Heart right ventricle (tissue), 16 donors: ENCODE measurements at places on chromosomes 3 and 15.

- DNase-seq: no peak
Measured at GRCh38 chr15:99954361-99955180, 221.3 kb upstream of the LYSMD4 start.

GRCh38 chr15:72285927-72286516, 13.7 kb upstream of the PARP6 start:
- DNase-seq: no peak

DNA sequence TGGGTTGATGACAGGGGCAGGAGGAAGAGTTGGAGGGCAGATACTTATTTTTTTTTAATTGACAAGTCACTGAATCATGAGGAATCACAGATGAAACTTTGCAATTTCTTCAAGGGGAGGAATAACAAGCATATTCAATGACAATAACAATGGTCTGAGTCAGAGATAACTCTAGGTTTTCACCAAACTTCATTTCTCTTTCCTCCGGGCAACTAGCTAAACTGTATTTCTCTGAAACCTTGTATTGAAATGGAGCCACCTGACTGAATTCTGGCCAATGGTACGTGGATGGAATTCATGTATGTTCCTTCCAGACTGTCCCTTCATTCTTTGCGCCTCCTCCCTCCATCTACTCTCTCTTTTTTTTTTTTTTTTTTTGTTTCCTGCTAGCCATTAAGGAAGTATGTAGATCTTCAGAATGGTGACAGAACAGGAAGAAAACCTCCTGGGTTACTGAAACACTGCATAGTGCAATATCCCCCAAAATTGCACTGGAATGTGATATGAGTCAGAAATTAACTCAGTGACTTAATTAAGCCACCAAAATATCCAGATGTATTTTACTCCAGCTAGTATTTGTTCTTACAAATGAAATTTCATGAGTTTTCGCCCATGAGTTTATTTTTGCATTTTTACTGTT, 495.4 kb downstream of the OTOL1 start:
- no peak for DNase-seq

DNA sequence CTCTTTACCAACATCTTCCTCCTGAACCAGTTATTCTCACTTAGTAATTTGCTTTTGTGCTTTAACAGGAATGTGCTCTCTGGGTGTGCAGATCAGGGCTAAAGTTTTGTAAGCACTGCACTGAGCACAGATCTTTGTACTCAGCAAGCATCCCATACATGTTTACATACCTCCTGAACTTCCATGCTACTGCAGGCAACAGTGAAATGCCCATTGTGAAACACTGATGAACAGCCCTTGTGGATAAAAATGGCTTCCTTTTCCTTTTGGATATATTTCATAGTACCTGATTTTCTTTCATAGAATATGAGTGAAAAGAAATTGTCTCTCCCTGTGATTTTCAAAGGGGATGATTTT, 855.9 kb downstream of the MCTP2 start:
- no peak for DNase-seq

- DNase-seq: no peak
Measured at GRCh38 chr3:194377708-194378107, 8.2 kb upstream of the LRRC15 start.

DNA sequence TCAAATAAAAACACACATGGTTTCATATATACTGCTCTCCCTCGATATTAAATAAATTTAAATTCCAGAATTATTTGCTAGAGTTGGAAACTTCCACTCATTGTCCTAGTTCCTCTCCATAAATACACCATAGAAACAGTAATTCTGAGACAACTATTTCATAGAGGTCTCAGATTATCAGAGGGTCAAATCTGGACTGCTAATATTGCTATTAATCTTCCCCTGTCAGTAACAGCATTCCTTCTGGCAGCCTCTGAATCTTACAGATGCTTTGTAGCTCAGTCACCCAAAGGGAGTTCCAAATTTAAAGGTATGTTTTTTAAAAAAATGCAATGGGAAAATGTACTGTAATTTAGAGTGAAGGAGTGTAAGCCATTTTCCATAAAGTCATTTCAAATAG, 428.8 kb downstream of the PYDC2 start:
- no peak for DNase-seq

DNA sequence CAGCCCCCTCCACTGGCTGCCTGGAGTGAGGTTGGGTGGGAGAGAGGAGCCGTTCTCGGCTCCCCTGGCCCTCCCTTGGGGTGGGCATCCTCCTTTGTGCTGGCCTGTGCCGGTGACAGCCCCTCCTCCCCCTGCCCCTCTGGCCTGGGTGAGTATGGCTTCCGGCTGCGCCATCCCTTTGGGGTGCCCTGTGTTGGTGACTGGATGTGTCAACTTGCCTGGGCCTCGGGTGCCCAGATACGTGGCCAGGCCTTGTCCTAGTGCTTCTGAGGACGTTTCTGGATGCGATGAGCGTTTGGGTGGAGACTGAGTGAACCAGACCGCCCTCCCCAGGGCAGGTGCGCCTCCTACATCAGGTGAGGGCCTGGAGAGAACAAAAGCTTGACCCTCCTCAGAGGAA, 59.7 kb downstream of the PLXNA1 start:
- no peak for DNase-seq

- DNase-seq: no peak
Measured at GRCh38 chr3:36297195-36297594, 83.1 kb upstream of the STAC start.

DNA sequence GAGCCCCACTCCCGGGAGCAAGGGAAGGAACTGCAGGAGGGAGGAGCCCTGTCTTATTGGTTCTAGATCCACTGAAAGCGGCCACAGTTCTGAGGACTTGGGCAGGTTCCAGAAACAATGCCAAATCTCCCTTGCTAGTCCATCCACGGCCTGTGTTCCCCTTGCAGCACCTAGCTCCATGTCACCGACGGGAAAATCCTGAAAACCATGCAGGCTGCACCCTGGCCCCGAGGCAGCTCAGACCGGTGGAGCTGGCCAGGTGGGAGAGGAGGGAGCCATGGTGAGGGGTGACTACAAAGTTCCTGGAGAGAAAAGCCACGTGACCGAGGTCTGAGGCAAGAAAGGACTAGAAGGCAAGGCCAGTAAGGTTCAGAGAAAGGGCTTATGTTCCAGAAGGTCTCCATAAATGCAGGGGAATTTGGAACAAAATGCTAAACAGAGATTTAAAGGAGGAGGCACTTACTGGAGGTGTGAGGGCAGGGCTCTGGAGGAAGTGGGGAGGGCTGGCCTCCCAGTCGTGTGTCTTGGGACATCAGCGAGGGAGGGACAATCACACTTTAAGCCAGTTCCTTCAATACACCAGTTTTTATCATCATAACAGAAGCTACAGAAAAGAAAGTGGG, 5.4 kb downstream of the MGLL start:
- no peak for DNase-seq

DNA sequence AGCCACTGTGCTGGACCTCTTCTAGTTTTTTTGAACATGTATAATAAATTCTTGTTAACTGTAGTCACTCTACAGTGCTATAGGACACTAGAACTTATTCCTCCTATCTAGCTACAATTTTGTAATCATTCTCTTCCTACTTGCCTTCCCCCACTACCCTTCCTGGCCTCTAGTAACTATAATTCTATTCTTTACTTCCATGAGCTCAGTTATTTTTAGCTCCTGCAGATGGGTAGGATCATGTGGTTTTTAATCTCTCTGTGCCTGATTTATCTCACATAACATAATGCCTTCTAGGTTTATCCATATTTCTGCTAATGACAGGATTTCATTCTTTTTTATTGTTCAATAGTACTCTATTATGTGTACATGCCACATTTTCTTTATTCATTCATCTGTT, 113.2 kb upstream of the FGF7 start:
- DNase-seq: no peak

DNA sequence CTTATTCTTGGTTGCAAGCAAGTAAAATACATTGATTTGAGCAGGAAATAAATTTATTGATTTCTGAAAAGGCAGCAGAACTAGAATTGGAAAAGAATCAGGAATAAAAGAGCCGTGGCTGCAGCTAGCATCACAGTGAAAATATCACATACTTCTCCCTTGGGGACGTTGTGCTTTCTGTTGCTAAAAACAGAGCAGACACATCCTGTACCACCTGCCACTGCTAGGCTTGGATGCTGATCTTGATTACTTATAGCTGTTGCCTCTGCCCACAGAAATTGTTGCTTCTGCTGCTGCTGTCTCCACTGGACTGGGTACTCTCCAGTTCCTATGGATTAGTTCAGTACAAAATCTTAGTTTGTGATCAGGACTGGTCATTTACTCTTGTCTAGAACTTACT, 283.8 kb downstream of the C3orf38 start:
- peak; percentile 6 for DNase-seq

DNA sequence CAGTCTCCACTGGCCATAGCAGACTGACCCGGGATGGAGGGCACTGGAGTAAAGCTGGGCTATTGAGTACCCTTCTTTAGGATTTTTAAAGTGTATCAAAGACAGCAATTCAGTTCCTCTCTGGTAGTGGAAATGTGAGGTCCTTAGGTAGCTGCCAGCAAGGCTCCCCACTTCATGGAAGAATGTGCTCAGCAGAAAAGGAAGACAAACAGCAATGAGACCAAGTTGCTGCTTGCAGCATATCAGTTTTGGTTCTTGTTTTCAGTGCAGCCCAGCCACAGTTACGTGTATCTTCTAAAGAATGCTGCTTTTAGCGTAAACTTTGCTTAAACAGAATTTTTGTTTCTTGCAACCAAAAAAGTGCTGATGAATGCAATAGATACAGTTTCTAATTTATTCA, 374.0 kb upstream of the CBLB start:
- no peak for DNase-seq

DNA sequence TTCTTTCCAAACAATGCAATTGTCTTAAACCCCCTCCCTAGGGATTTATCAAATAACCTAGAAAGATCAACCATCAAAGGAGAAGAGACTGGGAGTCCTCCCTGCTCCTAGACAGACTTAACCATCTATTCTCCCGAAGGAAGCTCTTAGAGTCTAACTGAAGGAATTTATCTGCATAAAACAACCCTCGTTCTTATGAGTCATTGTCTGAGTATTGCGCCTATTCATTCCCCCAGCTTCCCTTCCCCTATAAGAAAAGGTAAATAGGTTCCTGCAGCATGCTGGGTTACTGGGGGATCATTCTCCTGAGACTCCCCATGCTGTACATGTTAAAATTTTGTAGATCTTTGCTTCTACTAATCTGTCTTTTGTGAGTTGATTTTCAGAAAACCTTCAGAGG, 412.7 kb downstream of the OCA2 start:
- no peak for DNase-seq

- DNase-seq: peak; percentile 57
Measured at GRCh38 chr15:29103824-29104565, 165.6 kb downstream of the NSMCE3 start.

DNA sequence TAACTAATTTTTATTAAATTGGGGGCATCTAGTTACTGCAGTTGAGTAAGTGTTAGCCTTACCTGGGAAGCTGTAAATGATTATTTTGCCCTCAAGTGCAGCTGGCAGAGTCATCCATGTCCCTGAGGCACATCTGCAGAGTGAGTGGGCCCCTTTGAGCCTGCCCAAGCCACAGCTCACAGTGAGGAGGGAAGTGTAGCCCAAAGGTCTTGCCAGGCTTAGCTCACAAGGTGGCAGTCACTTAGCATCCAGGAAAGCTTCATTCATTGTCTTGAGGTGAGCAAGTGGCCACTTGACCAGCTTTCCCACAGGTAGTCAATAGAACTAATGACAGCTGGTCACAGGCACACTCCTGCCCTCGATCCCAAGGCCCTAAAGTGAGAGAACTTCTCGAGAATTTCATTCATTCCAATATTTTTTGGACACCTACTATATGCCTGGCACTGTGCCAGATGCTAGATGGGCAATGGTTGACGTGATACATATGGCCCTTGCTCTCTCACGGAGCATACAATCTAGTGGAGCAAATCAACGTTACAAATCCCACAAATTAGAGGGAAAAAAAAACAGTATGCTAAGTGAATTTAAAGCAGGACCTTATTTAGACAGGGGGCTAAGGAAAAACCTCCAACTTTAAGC, 163.3 kb upstream of the IL12A start:
- DNase-seq: no peak
